A549 treated with Hydrocortisone at 1 μM for 4 hours (cell line): ENCODE measurements at places on chromosomes 3 and 15. TPM values are rescaled to one million over a fixed set of nuclear protein-coding genes. Genes with fewer than 3 reads are reported as not detected.

The BFSP2 gene
- not detected in 5 replicates for total RNA-seq

The NPAP1 gene
- not detected in 5 replicates for total RNA-seq

The BCHE gene
- total RNA-seq = 0.47 to 1.0 TPM (median 0.68 TPM) in 5 replicates

The PEX5L gene
- not detected in 5 replicates for total RNA-seq

The EIF2B5 gene
- 27.1 to 29.4 TPM (median 28.7 TPM) in 5 replicates for total RNA-seq

The IFRD2 gene
- 74.0 to 96.1 TPM (median 89.5 TPM) in 5 replicates for total RNA-seq

The ZNF662 gene
- total RNA-seq = not detected in 5 replicates

The RNF111 gene
- 18.0 to 24.8 TPM (median 21.4 TPM) in 5 replicates for total RNA-seq

The FAM81A gene
- 10.7 to 12.7 TPM (median 11.4 TPM) in 5 replicates for total RNA-seq

The REC114 gene
- not detected in 5 replicates for total RNA-seq
